ENCODE measurements at places on chromosomes 11 and 22.

GRCh38 chr11:123945132-123945531, 1.5 kb upstream of the OR6T1 start:
- no peak for DNase-seq

GRCh38 chr22:27627901-27628300, 173.7 kb downstream of the MN1 start:
- DNase-seq = no peak

DNA sequence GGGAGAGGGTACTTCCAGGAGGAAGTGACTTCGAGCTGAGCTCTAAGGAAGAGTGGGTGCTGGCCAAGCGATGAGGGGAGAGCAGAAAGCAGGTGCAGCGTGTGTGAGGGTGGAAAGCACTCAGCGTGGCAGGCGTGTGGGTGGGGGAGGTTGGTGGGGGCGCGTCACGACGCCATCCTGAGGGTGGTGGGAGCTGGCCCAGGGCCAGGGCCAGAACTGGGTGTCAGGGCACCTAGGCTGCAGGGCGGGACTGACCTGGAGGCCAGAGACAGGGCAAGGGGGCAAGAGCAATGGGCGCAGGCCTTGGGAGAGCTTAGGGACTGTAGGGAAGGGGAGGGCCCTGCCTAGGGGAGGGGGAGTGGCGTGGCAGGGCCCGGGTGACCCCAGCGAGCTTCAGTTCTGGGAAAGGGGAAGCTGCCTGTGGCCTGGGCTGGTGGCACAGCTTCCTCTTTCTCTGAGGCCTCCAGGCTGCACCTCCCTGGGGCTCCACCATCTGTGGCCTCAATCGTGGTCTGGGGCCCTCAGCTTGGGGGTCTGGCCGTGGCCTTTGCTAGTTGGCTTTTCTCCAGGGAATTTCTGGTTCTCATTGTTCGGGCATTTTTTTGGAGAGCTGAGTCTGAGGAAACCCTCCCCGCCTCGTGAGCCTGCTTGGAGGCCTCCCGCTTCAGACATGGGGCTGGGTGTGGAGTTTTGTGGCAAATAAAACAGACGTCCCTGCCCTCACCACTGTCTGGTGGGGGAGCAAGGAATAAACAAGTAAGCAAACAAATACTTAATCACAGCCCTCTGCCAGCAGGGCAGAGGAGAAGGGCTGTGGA, 8.9 kb downstream of the RELT start:
- DNase-seq = no peak

GRCh38 chr22:30968015-30968923, at the start of gene MORC2:
Gene MORC2, minus strand, starts transcription at chr22:30968774. Its CDS starts 885 bp downstream, at chr22:30967889.
- DNase-seq = peak; percentile 27

All from A172 (cell line).